ENCODE measurements at places on chromosomes 4 and X.

DNA sequence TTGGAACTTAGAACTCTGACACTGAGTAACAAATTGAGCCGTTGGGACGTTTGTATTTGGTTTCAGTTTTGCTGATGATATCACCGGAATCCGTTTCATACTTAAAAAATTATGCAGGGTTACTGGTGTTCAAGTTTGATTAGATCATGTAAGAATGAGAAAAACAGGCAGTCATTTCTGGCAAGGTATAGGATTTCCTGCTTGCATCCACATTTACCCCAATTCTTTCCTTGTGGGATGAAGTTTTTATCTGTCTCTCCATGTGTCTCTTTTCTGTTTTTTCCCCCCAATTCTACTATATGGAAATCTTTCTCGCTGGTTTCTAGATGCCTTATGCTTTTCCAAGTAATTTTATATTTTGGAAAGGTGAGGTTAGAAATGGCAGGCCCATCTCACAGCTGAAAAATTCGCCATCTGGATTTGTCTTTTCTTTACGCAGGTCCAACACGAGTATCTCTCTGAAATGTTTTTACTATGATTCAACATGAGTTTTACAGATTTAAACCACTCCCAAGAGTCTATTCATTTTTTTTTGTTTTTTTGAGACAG is 197.9 kb downstream of the SHOX start:
- DNase-seq: no peak

DNA sequence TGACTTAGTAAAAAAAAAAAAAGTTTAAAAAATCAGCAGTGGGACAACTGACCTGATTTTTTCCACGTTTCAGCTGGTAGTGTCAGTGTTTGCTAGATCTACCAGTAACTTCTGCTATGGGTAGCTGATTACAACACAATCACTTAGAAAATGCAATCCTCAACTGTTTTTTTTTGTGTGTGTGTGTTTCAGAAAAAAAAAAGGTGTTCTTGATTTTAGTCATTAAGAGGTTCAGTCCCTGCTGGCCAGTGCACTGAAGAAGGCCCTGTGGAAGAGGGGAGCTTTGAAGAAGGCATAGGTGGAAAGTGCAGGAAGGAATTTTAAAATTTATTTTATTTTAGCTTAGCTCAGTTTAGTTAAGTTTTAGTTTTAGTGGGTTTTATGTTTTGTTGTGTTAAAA is 46.9 kb downstream of the SH2D1A start:
- no peak for DNase-seq

DNA sequence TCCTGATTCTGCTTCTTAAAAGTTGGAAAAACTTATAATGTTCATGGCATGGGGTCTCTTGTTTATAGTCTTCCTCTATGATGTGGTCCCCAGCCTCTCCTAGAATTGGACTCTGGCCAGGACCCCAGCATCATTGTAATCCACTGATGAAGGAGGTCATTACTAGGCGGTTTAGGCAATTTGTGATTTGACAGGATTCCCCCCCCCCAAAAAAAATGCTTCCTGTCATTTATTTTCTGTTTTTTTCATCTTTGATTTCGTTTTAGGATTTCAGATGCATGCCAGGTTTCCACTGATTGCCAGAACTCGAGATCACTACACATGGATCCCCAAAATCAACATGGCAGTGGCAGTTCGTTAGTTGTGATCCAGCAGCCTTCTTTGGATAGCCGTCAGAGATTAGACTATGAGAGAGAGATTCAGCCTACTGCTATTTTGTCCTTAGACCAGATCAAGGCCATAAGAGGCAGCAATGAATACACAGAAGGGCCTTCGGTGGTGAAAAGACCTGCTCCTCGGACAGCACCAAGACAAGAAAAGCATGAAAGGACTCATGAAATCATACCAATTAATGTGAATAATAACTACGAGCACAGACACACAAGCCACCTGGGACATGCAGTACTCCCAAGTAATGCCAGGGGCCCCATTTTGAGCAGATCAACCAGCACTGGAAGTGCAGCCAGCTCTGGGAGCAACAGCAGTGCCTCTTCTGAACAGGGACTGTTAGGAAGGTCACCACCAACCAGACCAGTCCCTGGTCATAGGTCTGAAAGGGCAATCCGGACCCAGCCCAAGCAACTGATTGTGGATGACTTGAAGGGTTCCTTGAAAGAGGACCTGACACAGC is 4.9 kb downstream of the SPRY1 start:
- DNase-seq: no peak

- DNase-seq: no peak
These were observed 43.9 kb upstream of the GEMIN8 start for GRCh38 chrX:14073556-14073955.

- no peak for DNase-seq
These were observed at the start of gene TCEAL9 for GRCh38 chrX:103356130-103356798. Gene TCEAL9, plus strand, starts transcription at chrX:103356506. Its CDS starts 1,179 bp downstream, at chrX:103357685.

GRCh38 chr4:108204518-108204917 is 35.8 kb upstream of the LEF1 start:
- DNase-seq: no peak

- no peak for DNase-seq
These were observed 56.4 kb downstream of the FBXW7 start for GRCh38 chr4:152479428-152480026.

GRCh38 chr4:147822128-147822527 is 90.2 kb downstream of the ARHGAP10 start:
- no peak for DNase-seq

- no peak for DNase-seq
These were observed 490.3 kb upstream of the PABPC4L start for GRCh38 chr4:134691915-134692314.

- DNase-seq: no peak
These were observed 67.0 kb upstream of the TSPAN7 start for GRCh38 chrX:38494239-38494823.

GRCh38 chr4:17688011-17688441 is 73.6 kb downstream of the MED28 start:
- no peak for DNase-seq

DNA sequence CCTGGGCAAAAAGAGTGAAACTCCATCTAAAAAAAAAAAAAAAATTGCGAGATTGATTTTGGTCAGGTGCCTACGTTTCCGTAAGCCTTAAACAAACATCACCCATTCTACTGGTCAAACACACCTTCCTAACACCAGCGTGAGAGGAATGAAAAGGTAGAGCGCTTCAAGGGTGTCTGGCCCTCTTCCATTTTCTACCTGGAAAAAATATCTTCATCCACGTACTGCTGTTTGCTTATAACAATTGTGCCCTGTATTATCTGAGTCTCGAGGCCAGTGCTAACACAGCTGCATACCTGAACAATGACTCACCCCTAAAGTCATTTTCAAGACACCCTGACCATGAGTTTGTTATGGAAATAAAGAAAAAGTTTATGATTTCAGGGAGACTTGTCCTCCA is 13.9 kb downstream of the TMSB4X start:
- no peak for DNase-seq

DNA sequence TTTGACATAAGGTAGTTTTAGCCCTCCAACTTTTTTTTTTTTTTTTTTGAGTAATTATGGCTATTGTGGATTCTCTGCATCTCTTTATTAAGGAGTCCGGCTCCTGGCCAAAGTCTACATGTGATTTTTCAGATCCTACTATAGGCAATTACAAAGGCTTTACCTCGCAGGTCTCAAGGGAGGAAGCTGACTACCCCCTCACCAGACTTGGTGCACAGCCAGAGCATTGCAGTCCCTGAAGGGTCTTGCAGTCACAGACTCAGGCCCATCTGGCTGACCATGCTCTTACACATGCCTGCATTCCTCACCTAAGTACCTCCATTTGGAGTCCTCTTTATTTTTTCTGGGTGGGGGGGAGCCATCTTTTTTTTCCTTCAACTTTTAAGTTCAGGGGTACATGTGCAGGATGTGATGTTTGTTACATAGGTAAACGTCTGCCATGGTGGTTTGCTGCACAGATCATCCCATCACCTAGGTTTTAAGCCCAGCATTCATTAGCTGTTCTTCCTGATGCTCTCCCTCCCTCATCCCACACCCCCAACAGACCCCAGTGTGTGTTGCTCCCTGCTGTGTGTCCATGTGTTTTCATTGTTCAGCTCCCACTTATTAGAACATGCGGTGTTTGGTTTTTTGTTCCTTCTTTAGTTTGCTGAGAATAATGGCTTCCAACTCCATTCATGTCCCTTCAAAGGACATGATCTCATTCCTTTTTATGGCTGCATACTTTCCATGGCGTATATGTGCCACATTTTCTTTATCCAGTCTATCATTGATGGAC is 88.4 kb upstream of the STIM2 start:
- DNase-seq: no peak

- no peak for DNase-seq
These were observed 29.3 kb upstream of the GPRIN3 start for GRCh38 chr4:89336818-89337420.

GRCh38 chr4:156560701-156561100 is 410.9 kb downstream of the PDGFC start:
- DNase-seq: no peak

DNA sequence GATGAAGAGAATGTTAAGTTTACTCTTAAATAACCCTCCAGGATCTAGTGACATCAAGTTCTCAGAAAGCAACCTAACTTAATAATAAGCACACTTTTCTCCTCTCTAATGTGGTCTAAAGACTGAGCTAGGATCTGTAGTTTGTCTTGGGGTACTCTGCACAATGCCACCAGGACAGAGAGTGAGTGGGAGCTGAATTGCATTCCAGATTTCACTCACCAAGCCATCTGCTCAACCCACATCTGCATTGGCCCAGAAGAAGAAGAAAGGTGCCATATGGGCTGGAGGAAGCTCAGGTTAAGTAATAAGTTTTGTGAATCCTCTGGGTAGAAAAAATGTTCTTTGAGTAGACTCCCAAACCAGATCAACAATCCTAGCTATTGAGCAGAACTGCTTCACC is 384.6 kb downstream of the PPP3CA start:
- DNase-seq: no peak

DNA sequence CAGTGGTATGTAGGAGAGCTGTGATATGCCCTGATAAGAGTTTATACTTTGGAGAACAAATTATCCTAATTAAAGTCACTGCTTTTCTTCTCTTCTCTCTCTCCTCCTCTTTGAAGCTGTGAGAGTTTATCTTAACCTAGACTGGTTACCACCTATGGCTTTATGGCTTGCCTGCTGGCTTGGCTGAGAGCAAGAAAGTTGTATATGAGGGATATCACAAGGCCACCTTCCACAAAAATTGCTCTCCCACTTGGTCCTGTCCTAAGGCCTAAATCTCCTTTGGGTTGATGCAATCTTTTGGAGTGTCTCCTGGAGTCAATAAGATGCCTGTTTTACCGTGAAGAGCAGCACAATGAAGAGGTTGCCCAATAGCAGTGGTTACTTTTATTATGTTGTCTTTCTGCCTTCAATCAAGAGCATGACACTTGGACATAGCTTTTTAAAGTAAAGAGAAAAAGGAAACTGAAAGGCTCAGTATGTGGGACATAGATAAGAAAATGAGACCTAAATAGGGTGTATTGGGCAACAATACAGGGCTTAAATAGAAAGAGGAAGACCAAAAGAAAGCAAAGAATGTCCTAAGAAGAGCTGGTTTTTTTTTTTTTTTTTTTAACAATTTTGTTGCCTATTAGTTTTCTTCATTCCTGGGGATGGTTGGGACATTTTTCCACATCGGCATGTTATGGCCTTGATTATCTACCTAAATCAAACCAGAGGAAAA is 9.2 kb downstream of the GUCY1A1 start:
- DNase-seq: no peak

DNA sequence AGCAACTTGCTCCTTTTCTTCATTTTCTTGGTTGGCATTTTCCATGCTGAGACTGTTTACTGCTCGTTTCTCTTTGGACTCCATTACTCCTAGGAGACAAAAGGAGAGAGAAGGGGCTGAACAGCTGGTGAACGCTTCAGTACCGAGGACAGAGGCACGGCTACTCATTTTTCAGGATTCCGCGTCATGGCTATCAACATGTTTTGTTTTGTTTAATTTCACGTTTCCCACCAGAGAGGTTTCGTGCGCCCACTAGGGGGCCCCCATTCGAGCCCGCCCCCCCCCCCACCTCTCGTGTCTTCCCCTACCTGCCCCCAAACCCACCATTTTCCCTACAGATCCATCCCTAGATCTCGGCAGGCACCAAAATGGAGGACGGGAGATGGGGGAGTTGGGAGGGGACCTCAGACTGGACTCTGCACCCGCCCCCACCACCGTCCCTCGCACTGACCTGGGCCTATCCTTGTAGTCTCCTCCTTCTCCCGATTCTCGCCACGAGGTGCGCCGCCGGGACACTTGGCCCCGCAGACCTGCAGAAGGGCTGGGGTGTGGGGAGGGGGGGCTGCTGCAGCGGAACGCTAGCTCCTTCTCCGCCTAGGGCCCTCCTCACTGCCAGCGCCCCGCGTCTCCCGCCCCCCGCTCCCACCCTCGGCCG is 653 bp downstream of the BEX1 start:
- no peak for DNase-seq

DNA sequence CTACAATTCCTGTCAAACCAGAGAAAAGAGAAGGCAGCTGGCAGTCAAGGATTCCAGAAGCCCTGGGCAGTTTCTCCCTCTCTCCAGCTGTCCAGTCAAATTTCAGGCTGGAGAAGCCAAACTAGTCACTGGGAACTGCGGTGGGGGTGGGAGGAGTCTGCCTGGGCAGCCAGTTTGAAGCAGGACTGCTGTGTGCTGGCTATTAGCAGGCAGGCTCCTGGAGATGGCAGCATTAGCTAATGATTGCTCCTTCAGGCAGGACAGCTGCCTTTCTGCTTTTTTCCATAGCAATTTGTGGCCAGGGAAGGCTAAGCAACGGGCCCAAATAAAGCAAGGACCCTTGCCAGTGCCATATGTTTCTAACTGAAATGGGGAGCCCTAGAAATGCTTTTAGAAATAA is 44.7 kb upstream of the FGF13 start:
- no peak for DNase-seq

DNA sequence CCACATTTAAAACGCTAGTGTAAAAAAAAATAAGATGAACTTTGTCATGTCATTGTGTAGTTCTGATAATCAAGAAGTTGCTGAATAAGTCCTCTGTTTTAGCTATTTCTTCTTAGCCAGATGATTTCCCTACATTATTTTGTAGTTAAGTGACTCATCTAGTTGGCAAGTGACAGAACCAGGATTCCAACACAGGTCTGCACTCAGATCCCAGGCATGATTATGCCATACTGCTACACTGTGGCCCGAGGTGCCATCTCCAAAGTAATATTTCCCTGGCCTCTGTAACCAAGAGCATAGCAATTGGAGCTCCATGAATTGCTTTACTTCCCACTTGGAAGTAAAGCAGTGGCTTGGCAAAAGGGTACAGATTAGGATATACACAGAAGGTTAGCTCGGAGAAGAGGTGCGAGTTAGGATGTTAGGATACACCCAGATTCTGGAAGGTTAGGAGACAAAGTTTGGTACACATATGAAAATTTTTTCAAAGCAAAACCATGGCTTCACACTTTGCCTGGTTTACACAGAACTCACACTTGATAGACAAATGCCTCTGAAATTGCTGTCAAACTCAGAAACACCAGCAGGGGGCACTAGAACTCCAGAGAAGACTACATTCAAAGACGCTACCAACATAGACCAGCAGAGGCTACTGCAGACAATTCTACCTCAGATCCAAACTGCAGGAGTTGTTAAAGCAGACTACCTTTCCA is 41.4 kb downstream of the SRPX2 start:
- peak; percentile 24 for DNase-seq

GRCh38 chr4:148006001-148006400 is 274.1 kb downstream of the ARHGAP10 start:
- DNase-seq: no peak
